GM23248 (cell line): ENCODE measurements at places on chromosomes 3 and 15. TPM values are rescaled to one million over a fixed set of nuclear protein-coding genes. Genes with fewer than 3 reads are reported as not detected.

- H3K4me1 ChIP-seq = peaks cover 7% of the 10 kb centered on the region
- H3K36me3 ChIP-seq = no peaks in the 10 kb centered on the region
- DNase-seq = peak; percentile 42
- no peak overlapping the region for H3K4me3 ChIP-seq
- no peak overlapping the region for H3K27ac ChIP-seq
- no peaks in the 10 kb centered on the region for H3K27me3 ChIP-seq
Observed at GRCh38 chr3:52120556-52121463, 33.4 kb downstream of the POC1A start.

PGBD4 gene
- total RNA-seq = 0.76 and 1.7 TPM in 2 replicates

- no peak overlapping the region for H3K4me3 ChIP-seq
- no peaks in the 10 kb centered on the region for H3K36me3 ChIP-seq
- H3K27me3 ChIP-seq = no peaks in the 10 kb centered on the region
- peaks cover 10% of the 10 kb centered on the region for H3K4me1 ChIP-seq
Observed at GRCh38 chr3:18295171-18295920, 129.8 kb downstream of the SATB1 start.

GRCh38 chr3:113685124-113685523 lies 11.3 kb downstream of the USF3 start:
- no peak for DNase-seq
- no peaks in the 10 kb centered on the region for H3K27me3 ChIP-seq
- H3K36me3 ChIP-seq = no peaks in the 10 kb centered on the region; the same call in 1 of the 2 replicates
- H3K27ac ChIP-seq = no peak overlapping the region

GRCh38 chr3:10194328-10195071 lies 29.8 kb downstream of the IRAK2 start:
- DNase-seq = peak; percentile 41
- peaks cover 59% of the 10 kb centered on the region for H3K4me1 ChIP-seq
- no peaks in the 10 kb centered on the region for H3K36me3 ChIP-seq
- no peaks in the 10 kb centered on the region for H3K27me3 ChIP-seq
- H3K4me3 ChIP-seq = no peak overlapping the region

DNA sequence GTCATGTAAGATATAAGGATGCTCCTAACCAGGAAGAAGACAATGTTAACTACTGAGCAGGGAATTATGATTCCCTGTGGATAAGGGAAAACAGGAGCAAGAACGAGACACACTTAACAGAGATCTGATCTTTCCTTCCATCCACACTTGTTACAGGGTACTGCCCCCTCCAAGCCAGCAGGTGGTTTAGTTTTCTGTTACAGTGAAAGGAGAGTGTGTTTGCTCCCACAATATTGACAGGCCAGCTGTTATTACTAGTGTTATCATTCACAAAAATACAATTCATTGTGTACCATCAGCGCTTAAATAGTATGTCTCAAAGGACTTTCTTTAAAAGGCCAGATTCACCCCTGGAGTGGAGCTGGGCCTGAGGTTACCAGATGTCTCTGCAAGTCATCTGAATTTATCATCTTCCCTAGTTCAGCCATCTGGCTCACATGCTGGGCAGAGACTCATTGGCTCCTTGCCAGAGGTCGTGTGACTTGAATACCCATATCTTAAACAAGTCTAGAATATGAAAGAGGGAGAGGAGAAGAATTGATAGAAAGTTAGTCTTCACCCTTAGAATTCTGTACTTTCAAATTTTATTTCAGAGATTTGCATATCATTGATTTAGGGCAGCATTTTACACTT lies 16.8 kb upstream of the FMN1 start:
- H3K27ac ChIP-seq = no peak overlapping the region
- peak; percentile 16 for DNase-seq
- peaks cover 4% of the 10 kb centered on the region; the same call in 1 of the 2 replicates for H3K27me3 ChIP-seq
- no peaks in the 10 kb centered on the region for H3K36me3 ChIP-seq
- no peaks in the 10 kb centered on the region for H3K4me1 ChIP-seq
